ENCODE measurements at places on chromosomes 3 and 15.
A peak's percentile ranks its signal among the peaks of the same experiment; 100 is the strongest.

- no peak overlapping the region for H3K27ac ChIP-seq
- no peak overlapping the region for H3K4me3 ChIP-seq
- no peak for DNase-seq
Measured at GRCh38 chr3:116394365-116394764, 50.9 kb downstream of the LSAMP start.

DNA sequence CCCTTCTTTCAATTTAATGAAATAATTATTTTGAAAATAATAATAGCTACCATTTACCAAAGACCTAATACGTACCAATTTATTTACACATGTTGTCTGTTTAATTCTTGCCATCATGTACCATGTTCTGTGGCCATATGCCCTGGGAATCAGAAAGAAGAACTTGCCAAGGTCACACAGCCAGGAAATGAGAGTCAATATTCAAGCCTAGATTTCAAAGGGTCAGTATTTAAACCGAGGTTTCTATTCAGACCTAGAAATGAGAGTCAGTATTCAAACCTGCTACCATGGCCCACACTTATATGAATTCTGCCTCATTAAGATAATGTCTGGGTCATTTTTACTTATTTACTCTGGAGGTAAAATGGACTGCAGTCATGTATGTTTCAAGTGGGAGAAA, 103.6 kb upstream of the TBL1XR1 start:
- H3K27me3 ChIP-seq: no peaks in the 10 kb centered on the region
- H3K4me1 ChIP-seq: peaks cover 7% of the 10 kb centered on the region
- H3K36me3 ChIP-seq: no peaks in the 10 kb centered on the region
- no peak overlapping the region for H3K4me3 ChIP-seq

GRCh38 chr3:152399374-152399773, 130.6 kb downstream of the MBNL1 start:
- peaks cover 51% of the 10 kb centered on the region for H3K36me3 ChIP-seq
- peak overlapping the region; percentile 34 for H3K27ac ChIP-seq
- H3K4me3 ChIP-seq: no peak overlapping the region
- DNase-seq: no peak

- no peak overlapping the region for H3K27ac ChIP-seq
- H3K27me3 ChIP-seq: no peaks in the 10 kb centered on the region
- no peak for DNase-seq
- no peaks in the 10 kb centered on the region for H3K36me3 ChIP-seq
Measured at GRCh38 chr3:123688241-123688747, 103.4 kb upstream of the HACD2 start.
